Left renal cortex interstitium (tissue), 4 donors: ENCODE measurements at places on chromosomes 3 and 15.

DNA sequence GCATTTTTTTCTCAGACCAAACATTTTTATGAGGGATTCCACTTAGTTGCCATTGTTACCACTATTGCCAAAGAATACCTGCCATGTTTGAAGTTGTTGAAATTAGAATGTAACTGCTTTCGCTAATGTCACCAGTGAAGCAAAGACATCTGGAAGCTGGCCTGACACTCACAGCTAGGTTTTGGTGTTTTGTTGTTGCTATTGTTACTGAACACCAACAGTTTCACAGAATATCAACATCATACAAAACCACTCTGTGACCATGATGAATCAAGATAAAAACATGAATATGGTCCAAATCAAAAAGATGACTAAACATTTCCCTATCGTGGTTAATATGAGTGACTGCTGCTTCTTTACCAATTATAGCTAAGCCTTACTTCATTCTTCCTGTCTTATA, 6.9 kb upstream of the CFAP20DC start:
- no peak for DNase-seq

DNA sequence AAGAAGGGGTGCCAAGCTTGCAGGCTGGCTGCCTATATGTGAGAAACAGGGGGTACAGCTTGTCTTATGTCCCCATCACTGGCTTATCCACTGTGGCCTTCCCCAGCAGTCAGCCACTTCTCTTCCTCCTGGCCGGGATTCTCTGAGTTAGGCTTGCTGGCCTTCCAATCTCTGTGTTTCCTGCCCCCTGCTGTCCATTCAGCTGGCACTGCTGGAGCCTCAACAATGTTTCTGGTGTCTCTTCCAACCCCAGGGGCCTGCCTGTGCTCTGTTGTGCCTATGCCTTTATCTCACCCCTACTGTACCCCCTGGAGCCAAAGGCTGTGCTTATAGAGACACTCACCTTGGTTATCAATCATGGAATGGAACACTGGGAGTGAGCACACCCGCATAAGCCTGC, 36.5 kb downstream of the ANAPC13 start:
- DNase-seq: no peak

DNA sequence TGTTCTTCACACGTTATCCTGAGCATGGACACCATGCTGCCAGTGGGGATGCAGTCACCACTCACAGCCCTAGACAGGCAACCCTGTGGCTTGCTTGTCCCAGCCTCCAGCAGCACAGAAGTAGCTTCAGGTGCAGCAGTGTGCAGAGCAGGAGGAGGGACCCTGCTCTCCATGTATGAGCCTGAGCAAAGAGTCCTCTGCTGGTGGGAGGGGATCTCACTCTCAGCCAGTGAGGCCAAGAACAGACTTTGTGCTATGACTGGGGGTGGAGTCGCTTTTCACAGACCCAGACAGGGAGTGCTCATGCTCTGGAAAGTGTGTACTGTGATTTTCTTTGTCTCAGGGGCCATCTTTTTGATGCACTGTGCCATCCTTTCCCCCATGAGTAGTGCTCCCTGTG, 66.1 kb upstream of the NDN start:
- DNase-seq: no peak

DNA sequence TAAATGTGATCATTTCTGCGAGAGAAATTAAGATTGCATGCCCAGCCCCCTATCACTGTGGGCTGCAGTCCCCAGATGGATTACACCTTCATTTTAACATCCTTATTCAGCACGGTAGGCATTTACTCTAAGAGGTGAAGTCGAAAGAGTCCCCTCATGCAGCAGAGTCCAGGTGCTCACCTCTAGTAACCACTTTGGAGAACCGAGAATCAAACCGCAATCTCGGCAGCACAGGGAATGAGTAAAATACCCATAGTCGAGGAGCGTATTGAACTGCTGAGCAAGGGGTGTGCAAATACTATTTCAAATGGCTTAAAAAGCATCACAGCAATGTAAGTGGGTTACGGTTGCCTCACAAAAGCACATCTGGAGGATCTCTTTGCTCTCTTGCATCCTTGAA, 298.6 kb upstream of the ICE2 start:
- DNase-seq: no peak

DNA sequence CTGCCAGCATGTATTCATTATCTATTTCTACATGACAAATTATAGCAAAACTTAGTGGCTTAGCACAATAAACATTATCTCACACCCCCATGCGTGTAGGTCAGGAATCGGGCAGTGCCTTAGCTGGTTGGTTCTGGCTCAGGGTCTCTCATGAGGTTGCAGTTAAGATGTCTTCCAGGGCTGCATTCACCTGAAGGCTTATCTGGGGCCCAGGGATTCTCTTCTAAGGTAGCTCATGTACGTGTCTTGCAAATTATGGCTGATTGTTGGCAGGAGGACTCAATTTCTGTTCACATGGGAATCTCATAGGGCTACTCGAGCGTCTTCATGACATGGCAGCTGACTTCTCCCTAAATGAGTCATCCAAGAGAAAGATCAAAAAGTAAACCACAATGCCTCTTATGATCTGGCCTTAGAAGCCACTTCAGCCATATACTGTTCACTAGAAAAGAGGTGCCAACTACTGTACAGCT, 42.9 kb upstream of the TSC22D2 start:
- no peak for DNase-seq

GRCh38 chr3:72418244-72418643, 430.0 kb downstream of the SHQ1 start:
- no peak for DNase-seq

DNA sequence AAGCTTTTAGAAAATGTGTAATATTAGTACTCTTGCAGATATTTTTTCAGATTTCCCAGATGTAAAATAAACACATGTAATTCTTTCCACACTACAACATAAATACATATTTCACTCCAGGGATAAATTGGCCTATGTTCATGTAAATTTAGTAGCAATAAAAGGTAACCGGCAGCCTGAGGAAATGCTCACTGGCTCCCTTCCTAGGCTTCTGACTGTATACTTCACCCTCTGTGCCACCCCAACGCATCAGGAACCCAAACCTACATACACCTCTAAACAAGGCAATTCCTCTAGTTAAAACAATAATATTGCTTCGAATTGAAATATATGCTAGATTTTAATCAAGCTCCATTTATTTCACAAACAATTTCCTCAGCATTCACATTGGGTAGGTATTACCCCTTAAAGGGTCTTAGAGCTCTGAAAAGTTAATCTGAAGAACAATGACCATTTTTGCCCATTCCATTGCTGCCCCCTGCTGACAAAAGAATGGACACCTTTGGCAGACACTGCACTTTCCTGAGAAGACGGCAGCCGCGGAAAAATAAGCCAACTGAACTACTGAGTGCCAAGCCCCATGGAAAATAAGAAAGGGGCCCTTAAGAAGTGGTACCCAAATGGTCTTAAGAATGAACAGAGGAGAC, 212.5 kb downstream of the OSBPL10 start:
- DNase-seq: no peak

DNA sequence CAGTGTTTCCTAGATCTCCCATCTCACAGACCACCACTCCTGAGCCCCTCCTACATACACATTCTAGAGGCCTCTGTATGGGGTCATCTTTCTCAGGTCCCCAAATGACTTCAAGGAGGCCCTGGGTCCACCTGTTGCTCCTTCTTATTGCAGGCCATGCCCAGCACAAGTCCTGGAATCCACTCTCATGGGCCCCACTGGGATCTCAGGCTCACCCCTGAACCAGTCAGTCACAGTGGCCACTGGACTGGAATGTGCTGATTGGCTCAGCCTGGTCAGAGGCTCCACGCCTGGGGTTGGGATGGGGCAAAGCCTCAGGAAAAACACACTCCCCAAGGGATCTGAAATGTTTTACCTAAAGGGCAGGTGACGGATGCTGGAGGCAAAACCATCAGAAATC, 55.7 kb downstream of the SPSB4 start:
- no peak for DNase-seq

DNA sequence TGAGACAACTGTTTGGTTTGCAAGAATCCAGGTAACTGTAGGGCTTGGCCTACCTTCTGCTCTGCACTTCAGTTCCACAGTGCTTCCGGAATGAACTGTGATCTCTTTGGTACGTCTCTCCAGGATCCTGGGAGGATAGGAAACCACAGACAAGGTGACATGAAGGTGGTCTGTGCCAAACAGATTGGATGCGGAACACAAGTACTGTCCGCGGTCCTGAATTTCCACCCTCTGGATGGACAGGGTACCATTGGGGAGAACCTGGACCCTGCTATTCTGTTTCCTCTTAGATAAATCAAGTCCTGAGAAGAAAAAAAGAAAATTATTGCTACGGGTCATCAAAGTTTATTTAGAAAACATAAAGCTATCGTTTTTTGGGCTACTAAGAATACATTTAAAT, 17.3 kb downstream of the IGSF10 start:
- DNase-seq: no peak

GRCh38 chr15:64894395-64895056, 17.2 kb upstream of the ANKDD1A start:
- no peak for DNase-seq

DNA sequence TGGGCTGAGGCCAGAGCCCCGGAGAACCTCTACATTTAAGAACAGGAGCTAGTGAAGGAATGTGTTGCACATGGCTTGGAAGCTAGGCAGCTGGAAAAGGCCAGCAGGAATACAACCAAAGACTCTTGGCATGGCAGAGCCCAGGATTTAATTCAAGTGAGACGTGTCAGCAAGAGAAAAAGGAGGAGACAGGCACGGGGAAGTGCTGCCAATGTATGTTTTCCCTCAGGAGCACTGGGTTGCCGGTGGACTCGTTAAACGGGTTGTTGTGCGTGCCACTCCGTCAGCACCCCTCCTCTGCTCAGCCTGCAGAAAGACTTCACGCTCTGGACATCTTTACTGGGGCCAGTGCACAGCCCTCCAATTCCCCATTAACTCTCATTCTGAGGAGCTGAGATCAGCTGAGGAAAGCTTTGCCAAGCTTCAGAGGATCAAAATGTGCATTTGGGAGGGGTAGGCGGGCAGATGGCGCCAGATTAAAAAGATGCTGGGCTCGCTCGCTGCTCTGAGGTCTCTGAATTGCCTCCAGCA, 103.7 kb downstream of the PDZRN3 start:
- DNase-seq: no peak

GRCh38 chr3:131328721-131329120, 52.9 kb upstream of the NUDT16 start:
- DNase-seq: no peak

DNA sequence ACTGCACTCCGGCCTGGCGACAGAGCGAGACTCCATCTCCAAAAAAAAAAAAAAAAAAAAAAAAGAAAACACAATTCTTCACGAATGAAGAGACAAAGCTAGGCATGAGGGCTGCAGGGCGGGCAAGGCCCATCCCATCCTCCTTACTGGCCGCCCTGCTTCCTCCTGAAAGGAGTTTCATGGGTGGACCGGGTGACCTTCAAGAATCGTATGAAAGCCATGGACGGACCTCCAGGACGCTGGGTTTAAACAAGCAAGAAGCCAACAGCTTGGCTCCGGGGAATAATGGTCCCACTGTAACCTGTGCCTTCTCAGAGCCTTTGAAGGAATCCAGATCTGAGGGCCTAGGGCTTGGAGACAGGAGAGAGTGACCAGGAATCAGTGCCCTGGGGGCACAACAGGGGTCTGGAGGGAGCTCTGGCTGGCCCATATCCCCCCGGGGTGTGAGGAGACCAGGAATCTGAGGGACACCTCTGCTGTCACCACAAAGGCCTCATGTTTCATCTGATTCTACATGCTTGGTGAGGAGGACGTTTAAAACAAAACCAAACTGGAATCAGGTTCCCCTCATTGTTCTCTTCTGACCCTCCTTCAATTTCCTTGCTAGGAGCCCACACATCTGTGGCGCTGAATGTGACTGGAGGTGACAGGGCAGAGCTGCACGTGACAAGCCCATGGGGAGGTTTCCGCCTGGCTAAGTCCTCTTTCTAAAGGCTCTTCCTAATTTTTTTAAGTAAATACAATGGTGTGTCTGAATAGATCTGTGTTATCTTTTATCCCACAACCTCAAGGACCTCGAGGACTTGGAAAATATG, 46.1 kb downstream of the WHAMM start:
- no peak for DNase-seq

DNA sequence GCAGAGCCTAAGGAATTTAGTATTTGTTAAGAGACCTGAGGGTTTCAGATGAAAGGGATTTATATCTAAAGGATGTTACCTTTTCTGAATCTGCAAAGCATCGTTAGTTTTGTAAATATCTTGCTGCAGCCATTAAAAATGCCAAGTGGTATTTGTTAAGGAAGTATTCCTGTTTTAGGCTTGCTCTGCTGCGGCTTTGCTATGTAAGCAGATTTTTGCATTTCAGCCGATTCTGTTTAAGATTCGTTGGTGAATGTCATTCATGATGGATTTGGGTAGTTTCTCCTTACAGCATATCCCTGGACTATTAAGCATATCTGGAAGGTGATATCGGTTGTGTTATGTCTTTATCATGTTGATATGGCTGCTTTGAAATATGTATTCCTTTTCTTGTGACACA, 1.0 kb downstream of the USP8 start:
- DNase-seq: peak; percentile 13

DNA sequence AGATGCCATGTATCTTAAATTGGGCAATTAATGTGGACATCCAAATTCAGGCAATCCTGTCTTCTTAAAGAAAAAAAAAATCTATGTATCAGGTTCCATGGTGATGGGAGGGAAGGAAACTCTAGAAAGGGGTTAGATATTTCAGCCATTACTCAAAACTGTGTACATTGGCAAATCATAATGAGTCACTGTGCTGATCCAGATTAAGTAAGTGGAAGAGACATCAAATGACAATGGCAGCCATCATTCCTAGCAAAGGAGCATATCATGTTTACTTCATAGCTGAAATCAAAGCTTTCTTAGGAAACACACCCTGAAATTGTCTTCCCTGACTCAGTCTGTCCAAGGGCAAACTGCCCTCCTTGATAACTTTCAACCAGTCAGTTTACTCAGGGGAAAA, 713.3 kb upstream of the GBE1 start:
- no peak for DNase-seq

- DNase-seq: peak; percentile 26
These were observed 617.4 kb downstream of the CADM2 start for GRCh38 chr3:85576091-85576690.

DNA sequence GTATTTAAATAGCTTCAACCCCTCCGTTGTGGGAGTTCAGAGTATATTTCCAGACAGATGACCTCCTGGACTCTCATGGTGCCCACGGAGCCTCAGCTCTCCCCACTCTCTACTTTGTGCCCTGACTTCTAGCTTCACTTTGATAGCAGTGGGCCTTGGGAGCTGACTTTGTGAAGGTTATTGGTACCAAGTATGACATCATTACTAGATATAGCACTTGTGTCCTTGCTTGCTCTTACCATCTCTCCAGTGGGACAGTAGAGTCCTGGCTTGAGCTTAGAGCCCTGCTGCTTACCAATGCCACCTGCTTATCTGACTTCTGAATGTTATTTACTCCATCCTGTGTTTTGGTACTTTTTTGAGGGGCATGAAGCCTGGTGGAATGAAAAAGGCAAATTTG, 53.4 kb downstream of the PPM1L start:
- DNase-seq: no peak
